NCI-H1417 treated with DMSO at 0.1 percent for 48 hours (cell line): ENCODE measurements at places on chromosomes 3 and 15.

- no peak for DNase-seq
These were observed 440.9 kb downstream of the FOXP1 start for GRCh38 chr3:71142441-71143161.

DNA sequence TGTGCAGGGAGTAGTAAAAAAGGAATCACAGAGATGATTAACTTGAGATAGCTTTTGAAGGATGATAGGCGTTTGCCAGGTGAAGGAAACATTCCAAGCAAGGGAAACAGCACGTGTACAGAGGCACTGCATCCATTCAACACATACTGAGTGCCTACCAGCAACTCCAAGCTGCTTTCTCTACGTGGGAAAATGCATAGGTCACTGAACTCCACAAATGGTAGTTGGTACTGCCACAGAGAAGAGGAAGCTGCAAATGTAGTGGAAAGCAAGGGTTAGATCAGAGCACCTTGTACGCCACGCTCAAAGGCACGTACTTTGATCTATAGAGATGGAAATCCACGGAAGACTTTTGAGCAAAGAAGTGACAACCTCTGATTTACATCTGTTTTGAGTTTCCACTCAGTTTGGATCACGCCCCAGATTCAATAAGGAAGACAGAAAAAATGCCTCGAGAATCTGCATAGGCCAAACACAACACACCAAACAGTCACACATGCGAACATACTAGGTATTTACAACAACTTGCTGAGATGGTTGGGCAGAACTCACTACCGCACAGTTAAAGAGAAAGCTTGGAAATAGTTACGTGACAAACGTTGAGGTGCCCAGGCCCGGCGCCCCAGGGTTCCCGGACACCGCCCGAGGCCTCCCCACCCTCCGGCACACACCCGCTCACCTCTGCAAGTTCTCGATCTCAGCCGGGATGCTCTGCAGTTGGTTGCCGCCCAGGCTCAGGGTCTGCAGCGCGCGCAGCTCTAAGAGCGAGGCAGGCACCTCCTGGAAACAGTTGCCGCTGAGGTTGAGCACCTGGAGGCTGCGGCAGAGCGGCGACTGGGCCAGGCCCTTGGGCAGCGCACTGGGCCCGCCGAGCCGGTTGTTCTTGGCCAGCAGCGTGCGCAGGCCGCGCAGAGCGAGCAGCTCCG is 826 bp downstream of the LRRC58 start:
- DNase-seq, result peak; percentile 56

DNA sequence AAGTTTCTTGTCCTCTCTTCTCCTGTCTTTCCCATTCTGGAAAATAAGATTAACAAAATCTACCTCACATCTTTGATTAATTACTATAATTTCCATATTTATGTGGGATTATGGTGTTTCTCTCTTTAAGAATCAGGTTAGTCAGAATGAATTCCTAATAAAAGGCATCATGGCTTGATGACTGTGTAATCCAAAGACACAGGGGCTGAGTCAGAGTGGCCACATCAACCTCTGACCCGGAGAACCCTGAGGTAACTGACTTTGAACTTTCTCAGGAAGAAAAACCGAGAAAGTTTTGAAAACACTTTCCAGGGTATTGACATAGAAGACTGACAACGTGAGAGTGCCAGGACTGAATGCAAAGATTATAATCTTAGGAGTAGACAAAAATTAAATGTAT is 170.3 kb upstream of the MCTP2 start:
- DNase-seq, result no peak

DNA sequence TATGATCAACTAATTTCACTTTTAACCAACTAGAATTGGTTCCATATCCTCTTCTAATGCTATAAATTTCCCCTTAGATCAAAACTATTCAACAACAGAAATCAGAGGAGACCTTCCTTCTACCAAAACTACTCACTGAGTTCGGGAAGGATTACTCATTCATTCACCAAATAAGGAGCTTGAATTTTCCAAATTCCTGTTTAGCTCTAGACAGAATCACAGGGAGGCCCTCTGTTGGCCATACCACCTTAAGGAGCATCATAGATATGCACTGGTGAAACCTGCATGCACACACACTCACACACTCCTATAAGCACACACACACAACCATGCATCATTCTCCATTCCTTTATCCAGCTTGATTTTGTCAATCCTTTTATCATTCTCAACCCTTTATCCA is 49.0 kb downstream of the SUCLG2 start:
- no peak for DNase-seq

DNA sequence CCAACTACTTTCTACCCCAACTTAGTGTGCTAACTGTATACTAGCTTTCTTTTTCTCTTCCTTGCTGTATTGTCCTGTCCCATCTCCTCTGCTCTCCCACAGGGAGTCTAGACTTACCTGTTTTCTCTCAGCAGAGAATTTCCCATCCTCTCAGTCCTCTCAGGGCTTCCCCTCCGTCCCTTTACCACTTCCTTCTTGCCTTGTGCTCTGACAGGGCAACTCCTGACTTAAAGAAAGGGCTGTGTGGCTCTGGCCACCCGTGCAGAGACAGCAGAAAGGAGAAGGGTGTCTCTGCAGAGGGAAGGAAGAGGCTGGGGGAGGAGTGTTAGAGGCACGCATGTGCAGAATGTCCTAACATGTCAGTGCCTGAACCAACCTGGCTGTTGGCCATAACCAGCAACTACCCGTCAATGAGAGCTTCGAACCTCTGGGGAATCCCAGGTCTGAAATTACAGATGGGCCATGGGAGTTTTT is at the start of gene GCSAM:
Gene GCSAM (minus strand): TSS at position 274 of the 474 bp plus-strand sequence. CDS start 128 bp downstream, at position 146.
- no peak for DNase-seq

GRCh38 chr15:29952225-29952624 is 130.0 kb upstream of the TJP1 start:
- peak; percentile 32 for DNase-seq

DNA sequence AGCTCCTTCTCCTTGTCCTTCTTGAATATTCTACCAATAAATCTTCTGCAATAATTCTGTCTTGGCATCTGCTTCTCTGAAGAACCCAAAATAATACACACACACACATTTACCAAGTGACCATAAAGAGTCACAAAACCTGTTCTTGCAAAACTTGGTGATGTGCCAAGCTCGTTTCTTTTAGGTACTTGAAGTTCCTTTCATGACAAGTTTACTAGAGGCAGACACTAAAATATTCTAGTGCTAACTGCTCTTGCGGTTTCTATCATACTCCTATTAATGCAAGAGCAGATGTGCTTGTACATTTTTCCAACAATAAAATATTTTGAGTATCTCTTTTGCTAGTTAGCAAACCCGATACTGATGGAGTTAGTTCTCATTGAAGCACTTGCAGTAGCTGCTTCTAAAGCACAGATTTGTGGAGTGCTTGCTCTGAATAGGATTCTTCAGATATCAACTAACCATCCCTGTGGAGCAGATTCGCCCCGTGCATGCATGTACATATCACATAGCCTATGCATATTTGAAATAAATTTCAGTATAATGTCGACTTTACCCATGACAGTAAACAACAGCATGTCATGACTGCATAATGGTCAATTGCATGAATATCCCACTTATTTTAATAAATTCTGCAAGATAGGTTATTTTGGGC is 23.2 kb downstream of the HHLA2 start:
- no peak for DNase-seq

DNA sequence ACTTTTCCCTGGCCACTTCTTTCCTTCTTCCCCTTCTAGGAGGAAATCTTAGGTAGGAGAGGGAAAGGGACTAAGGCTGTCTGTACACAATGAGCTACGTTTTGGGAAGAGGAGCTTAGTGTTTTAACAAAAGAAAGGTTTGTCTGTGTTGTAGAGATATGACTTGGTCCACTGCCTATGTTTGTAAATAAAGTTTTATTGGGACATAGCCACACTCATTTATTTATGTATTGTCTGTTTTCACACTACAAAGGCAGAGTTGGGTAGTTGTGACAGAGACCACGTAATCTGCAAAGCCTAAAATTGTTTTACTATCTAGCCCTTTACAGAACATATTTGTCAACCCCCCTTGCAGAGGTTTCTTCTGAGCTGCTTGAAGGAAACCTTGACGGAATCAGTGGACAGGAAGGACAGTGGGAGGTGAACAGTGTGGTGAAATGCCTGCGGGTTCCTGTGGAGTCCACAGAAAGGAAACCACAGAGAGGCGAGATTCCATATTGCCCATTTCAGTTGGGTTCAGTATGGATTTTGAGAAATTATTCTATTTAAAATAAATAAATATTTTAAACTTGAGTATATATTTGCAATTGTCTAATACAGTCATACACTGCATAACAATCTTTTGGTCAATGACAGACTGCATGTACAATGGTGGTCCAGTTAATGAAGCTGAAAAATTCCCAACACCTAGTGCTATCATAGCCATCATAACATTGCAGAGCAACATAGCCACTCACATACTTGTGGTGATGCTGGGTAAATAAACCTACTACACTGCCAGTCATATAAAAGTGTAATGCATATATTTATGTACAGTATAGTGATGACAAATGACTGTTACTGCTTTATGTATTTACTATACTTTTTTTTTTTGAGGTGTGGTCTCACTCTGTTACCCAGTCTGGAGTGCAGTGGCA is 157.9 kb upstream of the NUDT16 start:
- no peak for DNase-seq

- DNase-seq, result no peak
These were observed 2.7 kb downstream of the MECOM start for GRCh38 chr3:169660709-169661360.

GRCh38 chr15:63712828-63713520 is 115.8 kb downstream of the FBXL22 start:
- DNase-seq, result no peak

DNA sequence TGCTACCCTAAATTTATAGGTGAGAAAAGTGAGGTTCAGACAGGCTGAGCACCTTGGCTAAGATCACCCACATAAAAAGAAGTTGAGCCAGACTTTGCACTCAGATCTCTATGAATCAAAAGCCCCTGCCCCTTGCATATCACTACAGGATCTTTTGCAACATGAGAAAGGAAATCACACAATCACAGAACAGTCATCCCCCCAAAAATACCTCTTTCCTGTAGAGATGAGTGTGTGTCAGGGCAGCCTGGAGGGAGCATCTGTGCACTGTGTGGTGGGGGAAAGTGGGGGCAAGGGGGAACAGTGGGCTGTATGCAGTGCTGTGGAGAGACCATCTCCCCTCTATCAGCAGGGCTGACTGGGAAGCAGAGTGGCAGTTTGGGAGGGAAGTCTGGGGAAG is 46.6 kb downstream of the EPHB3 start:
- no peak for DNase-seq

- no peak for DNase-seq
These were observed 100.4 kb upstream of the HES1 start for GRCh38 chr3:194035406-194036138.

DNA sequence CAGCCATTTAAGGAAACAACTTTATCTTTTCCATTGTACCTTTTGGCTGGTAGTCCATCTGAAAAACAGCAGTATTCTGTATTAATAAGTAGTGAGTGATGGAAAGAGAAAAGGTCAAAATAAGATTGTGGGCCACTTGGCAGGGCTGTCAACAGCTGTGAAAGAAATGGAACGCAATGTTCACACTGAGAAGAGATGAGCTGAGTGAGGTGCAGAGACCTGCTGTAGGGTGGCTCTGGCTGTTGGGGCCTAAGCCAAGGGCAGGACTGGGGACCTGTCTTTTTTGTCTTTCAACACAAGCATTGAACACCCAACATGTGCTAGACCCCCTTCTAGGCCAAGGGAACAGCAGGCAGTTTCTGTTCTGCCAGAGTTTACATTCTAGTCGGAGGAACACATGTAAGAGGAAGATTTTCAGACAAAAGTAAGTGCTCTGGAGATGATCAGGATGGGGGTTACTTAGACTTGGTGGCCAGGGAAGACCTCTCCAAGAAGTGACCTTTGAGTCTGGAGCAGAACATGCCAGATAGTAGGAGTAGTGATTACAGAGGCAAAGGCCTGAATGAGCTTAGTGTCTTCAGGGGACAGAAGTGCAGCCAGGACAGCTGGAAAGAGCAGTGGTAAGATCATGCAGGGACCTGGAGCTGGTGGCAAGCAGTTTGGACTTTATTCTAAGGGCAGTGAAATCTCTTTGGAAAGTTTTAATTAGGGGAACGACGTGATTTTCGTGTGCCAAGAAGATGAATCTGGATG is 29.6 kb downstream of the TSEN2 start:
- DNase-seq, result no peak

DNA sequence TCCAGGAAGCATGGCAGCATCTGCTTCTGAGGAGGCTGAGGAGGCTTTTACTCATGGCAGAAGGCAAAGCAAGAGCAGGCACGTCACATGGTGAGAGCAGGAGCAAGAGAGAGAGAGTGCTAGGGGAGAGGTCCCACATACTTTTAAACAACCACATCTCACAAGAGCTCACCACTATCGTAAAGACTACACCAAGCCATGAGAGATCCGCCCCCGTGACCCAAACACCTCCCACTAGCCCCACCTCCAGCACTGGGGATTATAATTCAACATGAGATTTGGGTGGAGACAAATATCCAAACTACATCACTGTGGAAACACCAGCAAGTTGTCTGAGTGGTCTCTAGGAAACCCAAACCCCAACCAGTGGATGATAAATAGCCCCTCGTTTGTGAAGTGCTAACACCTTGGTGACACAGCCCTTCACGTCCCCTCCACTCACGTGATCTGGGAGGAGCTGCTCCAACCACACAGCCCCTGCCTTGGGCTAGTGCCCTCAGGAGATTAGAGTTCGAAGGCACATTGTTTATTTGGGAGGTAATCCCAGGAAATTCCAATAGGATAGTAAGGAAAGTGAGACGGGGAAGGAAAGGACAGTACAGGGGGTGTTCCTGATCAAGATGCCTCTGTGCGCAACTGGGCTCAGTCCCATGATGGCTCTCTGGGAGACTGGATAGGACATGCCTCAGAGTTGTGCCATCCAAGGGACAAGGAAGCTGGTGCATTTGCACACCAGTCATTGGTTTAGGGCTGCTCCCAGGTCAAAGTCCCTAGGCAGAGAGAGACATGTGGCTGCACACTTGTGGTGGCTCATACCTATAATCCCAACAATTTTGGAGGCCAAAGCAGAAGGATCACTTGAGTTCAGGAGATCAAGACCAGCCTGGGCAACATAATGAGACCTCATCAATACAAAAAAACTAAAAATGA is 80.6 kb upstream of the CTNNB1 start:
- no peak for DNase-seq

DNA sequence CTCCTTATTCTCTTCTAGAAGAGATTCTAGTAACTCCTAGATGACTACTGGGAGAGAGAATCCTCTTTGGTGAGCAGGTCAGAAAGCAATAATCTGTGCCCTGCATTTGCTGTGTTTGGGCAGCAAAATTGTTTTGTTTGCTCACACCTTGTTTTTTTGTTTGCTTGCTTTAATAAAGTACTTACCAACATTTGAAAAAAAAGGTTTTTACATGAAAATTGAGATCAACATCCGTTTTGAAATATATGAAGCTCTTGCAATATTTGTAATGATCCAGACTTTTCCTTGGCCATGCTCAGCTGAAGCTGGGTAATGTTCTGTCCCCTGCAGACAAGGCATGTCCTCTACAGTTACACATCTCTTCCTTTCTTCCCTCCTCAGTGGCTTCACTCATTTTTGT is 62.2 kb downstream of the DIPK2A start:
- no peak for DNase-seq

DNA sequence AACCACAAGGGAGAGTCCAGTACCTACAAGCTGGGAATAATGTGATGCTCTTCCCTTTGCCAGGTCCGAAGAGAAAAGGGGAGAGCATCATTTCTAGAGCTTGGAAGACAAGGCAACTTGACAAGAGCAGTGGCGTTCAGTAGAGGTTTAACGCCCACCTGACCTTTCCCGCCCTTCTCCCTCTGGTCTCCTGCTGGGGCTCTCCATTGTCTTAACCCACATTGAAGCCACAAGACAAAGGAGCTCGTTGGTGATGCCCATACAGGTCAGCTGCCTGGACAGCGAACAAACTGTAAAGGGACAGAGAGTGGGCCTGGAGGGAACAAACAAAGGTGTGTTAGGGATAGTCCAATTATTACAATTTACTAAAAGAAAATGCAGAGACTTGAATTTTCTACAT is 13.1 kb upstream of the DUT start:
- DNase-seq, result no peak

GRCh38 chr3:9980251-9980650 is 6.4 kb downstream of the EMC3 start:
- no peak for DNase-seq
